CD4-positive, alpha-beta memory T cell (primary cell): ENCODE measurements at places on chromosomes 5 and 9.

GRCh38 chr5:41277476-41278245 is 64.3 kb upstream of the C6 start:
- no peak for DNase-seq

GRCh38 chr5:127330116-127330515 is 39.5 kb downstream of the MEGF10 start:
- DNase-seq, result no peak

- DNase-seq, result no peak
These were observed 1.1 kb upstream of the GABRP start for GRCh38 chr5:170782438-170782837.

GRCh38 chr9:98287384-98287783 is 31.9 kb upstream of the TBC1D2 start:
- no peak for DNase-seq

DNA sequence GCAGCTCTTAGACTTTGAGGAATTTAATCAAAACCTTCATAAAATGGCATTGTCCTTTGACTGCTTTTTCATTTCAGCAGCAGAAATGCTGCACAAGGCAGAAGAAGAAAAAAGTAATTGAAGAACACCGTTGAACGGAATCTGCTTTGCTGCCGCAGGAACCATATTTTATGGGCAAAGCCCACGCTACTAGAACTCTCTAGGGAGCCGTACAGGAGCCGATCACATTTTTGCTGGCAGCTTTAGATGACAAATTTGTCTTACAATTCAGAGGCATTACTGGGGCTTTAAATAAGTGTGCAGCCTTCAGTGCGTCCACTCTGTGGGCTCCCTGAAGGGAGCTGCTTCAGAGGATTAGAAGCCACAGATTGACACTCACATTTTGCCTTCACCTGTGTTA is 5.4 kb downstream of the CFAP90 start:
- DNase-seq, result no peak

- no peak for DNase-seq
These were observed 4.4 kb downstream of the SVEP1 start for GRCh38 chr9:110575169-110575568.

GRCh38 chr5:36882250-36882649 is 5.7 kb downstream of the NIPBL start:
- no peak for DNase-seq

- no peak for DNase-seq
These were observed 302.1 kb upstream of the IRX4 start for GRCh38 chr5:2184563-2185540.

DNA sequence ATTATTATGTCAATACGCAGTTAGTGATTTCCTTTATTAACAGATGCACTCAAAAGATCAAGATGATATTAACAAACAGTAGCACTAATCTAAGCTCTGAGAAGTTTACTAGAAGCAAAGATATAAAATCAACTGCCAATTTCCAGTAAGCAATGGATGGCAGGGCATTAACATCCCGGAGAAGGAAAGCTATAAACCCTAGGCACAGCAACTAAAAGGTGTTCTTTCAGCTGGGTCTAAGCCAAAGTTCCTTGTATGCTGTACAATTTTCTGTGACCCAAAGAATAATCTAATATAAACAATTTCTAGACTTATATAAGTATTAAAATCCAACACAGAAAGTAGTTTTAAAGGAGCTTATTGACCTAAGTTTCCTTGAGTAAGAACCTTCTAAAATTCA is 39.4 kb downstream of the PJA2 start:
- no peak for DNase-seq

DNA sequence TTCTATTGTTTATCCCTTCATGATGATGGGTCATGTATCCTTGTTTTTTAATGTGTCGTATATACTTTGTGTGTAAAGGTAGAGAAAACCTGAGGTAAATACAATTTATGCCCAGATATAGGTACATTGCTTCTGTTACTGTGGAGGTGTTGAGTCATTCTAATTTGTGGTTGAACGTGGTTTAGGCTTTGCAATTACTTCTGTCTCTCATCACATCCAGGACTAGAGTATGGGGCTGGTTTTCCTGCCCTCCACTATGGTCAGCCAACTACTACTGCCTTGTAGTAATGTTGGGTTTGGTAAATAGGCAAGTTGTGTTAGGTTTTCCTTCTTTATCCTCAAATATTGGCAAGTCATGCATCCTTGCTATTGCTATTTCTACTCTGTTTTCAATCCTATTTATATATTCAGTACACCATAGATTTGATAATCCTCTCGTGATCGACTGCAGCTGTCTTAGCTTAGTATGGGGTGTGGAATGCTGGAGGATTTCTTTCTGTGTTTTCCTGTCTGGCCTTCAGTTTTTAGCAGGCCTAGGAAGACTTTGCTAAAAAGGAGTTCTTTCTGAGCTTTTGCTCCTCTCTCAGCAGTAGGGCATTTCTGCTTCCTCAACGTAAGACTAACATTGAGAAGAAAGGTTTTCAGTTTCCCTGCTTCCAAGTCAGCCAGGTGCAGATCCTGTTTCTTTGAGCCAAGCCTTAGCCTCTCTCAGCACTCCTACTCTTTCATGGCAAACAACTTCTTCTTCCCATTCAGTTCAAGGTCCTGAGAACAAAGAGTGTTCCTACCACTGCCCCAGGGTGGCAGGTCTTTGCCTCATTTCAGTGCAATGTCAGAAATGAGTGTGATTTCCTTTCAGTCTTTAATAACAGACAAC is 844.4 kb upstream of the CDH18 start:
- DNase-seq, result no peak

GRCh38 chr5:126438267-126438666 is 15.1 kb downstream of the GRAMD2B start:
- no peak for DNase-seq

GRCh38 chr9:124251204-124251603 is 6.5 kb upstream of the NEK6 start:
- no peak for DNase-seq

- DNase-seq, result no peak
These were observed 671.1 kb downstream of the TAF11L14 start for GRCh38 chr5:18305288-18305924.

- no peak for DNase-seq
These were observed 32.4 kb downstream of the IRF1 start for GRCh38 chr5:132458226-132458560.

- DNase-seq, result no peak
These were observed 322.1 kb downstream of the ARHGEF28 start for GRCh38 chr5:73947906-73948640.

GRCh38 chr5:93034621-93035590 is 546.1 kb downstream of the NR2F1-AS1 start:
- DNase-seq, result no peak

GRCh38 chr5:138243794-138244193 is 30.6 kb downstream of the GFRA3 start:
- DNase-seq, result no peak

GRCh38 chr5:154758493-154758892 is 3.3 kb downstream of the LARP1 start:
- DNase-seq, result no peak

GRCh38 chr9:138013273-138013672 is 135.7 kb downstream of the CACNA1B start:
- no peak for DNase-seq

GRCh38 chr5:175478008-175478383 is 364 bp upstream of the SFXN1 start:
- DNase-seq, result no peak

GRCh38 chr9:115924669-115924987 is 229.0 kb upstream of the PAPPA start:
- no peak for DNase-seq

- peak; percentile 35 for DNase-seq
These were observed 1.1 kb downstream of the LARP1 start for GRCh38 chr5:154756009-154756867.

DNA sequence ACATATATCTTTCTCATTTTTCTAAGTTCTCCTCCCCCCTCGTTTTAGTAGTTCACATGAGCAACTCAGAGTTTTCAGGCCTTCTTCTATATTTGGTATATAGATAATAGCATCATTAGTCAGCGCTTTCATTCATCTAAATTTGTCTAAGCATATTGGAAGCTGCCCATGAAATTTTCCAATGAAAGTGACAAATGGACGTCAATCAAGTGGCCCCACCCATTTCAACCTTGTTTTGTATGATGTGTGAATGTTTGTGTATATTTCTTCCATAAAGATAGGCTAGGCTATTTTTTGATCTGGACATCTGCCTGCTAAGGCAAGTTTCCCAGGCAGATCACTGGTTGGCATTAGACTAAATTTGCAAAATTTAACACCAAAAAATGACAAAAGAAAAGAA is 104.0 kb upstream of the SSBP2 start:
- no peak for DNase-seq

DNA sequence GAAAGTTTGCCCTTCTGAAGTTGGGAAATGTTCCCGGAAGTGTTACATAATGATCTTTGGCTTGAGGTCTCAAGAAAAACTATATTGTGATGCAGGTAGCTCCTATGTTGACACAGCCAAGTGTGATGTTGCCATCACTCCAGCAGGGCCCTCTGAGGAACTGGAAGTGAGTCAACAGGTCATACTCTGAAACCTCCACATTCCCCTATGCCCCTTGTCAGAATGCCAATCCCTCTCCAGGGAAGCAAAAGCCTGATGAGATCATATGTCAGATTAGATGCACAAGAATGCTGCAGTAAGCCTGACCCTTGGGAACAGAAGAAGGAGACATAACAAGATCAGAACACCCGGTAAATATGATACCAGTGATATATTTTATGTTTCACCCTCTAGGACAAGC is 66.8 kb upstream of the ITGA2 start:
- no peak for DNase-seq

DNA sequence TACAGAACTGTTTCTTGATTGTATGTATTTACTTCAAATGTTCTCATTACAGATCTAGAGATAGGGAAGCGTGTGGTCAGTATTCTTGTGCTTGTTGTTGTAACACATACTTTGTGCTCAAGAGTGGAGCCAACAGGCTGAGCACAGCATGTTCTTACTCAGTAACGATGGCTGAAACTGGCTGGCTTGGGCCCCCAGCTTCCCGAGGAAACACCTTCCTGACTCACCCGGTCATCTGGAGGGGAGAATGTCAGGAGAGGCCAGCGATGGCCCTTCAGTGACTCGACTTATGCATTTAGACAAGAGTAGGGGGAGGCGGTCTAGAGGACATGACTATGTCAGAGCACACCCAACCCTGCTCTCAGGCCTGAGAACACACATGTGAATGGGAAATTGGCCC is 25.6 kb downstream of the ZNF474 start:
- no peak for DNase-seq

DNA sequence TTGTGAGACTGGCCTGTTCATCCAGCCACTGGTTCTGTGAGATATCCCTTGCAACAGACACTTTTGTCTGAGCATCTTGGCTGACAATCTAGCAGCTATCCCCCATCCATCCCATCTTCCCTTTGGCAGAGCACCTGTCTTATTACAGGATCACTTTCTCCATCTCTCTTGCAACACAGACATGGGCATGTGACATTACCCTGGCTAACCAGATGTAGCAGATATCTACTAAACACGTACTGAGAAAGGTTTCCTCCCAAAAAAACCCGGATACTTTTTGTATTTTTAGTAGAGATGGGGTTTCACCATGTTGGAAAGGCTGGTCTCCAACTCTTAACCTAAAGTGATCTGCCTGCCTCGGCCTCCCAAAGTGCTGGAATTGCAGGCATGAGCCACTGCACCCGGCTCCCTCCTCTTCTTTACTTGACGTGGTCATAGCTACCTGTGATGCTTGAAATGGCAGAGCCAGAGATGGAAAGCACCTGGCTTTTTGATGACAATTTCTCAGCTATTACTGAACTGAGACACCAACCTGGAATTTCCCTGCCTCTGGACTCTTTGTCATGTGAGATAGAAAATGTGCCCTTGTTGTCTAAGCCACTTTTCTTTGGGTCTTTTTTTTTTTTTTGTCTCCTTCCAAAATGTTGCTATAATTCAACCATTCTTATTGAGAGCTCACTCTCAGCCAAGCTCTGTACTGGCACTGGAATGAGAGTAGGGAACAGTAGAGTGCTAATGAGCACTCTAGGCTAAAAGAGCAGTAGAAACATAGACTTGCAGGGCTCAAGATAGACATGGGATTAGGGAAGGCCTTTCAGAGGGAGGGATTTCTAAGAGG is 32.6 kb downstream of the FNBP1 start:
- DNase-seq, result peak; percentile 86

- no peak for DNase-seq
These were observed 88.1 kb downstream of the LPAR1 start for GRCh38 chr9:110950041-110950645.

GRCh38 chr9:33619666-33620404 is 95.8 kb downstream of the ANKRD18B start:
- no peak for DNase-seq

- no peak for DNase-seq
These were observed 89.1 kb upstream of the PTPRD start for GRCh38 chr9:10701906-10702305.

DNA sequence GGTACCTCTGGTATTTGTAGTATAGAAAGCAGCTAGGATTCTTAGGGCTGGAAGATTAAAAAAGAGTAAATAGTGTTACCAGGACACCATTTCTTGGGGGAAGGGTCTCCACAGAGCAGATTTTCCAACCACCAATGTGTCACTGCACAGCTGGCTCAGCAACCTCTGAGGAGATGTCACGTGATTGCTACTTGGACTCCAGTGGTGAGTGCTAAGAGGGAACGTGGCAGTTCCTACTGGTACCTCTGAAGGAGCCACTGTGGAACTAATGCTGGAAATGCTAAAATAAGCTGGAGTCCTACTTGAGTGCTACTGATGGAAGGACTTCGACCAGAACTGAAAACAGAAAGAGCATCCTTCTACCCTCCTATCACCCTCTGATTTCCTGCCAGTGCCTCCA is 36.1 kb upstream of the SPDL1 start:
- DNase-seq, result no peak

- no peak for DNase-seq
These were observed 84.9 kb downstream of the SLCO4C1 start for GRCh38 chr5:102211165-102211564.

DNA sequence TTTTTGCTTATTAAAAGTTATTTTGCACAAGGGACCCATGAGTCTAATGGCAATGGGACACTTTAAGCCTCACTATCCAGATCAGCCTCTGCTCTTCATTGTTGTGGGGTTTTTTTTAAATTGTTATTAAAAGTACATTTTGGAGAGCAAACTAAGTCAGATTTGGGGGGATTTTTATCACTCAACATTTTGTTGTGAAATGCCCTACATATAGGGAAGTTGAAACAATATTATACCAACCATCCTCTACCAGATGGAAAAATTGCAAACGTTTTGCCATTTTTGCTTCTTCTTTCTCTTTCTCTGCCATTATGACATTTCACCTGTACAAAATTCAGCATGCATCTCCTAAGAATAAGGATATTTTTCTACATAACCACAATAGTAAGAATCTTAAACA is 75.3 kb downstream of the SLC1A3 start:
- no peak for DNase-seq
